Calu3 (cell line): ENCODE measurements at places on chromosomes 3 and 15. TPM values are rescaled to one million over a fixed set of nuclear protein-coding genes. Genes with fewer than 3 reads are reported as not detected.

GRCh38 chr3:1216856-1217255 is 124.0 kb downstream of the CNTN6 start:
- DNase-seq: no peak

GRCh38 chr15:59296181-59296617 is 76.5 kb downstream of the MYO1E start:
- no peak for DNase-seq

DNA sequence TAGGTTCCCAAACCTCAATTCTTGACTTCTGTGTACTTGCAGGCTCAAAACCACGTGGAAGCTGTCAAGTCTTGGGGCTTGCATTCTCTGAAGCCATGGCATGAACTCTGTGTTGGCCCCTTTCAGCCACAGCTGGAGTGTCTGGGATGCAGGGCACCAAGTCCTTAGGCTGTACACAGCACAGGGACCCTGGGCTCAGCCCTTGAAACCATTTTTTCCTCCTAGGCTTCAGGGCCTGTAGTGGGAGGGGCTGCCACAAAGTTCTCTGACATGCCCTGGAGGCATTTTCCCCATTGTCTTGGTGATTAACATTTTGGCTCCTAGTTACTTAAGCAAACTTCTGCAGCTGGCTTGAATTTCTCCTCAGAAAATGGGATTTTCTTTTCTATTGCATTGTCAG is 135.4 kb downstream of the ATG7 start:
- no peak for DNase-seq

- DNase-seq: no peak
Measured at GRCh38 chr15:59154243-59154642, 49.3 kb downstream of the CCNB2 start.

The KCTD6 gene
- total RNA-seq: 10.7 and 11.4 TPM in 2 replicates

The PCSK6 gene
- 4.0 and 5.1 TPM in 2 replicates for total RNA-seq

DNA sequence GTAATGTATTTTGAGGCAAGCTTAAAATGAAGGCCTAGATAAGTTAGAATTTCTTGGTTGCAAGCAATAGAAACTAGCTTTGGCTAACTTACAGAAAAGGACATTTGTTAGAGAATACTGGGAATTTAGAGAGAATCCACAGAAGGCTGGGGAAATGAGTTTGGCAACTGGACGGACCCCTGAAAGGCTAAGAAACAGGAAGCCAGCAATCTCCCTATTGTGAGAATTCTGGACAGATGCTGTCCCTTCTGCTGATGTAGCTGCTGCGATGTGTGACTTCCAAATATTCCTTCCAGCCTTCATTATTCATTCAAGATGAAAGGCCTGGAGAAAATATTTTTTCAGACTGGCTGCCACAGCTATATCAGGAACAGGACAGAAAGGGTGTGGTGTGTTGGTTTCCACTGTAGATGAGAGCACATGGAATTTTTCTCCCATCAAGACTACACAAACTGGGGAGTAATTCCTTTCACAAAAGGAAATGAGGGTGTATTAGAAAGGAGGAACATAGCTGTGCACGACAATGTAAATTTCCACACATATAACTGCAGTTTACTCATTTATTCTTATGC is 213.5 kb downstream of the CPNE4 start:
- no peak for DNase-seq

GRCh38 chr3:24714436-24714835 is 219.8 kb upstream of the THRB start:
- DNase-seq: no peak

GRCh38 chr3:124453189-124453588 is 277.1 kb upstream of the UMPS start:
- DNase-seq: no peak

GRCh38 chr15:66621491-66622467 is 56.0 kb upstream of the LCTL start:
- no peak for DNase-seq

- DNase-seq: peak; percentile 81
Measured at GRCh38 chr15:91055548-91056331, 33.3 kb upstream of the VPS33B start.

The PTH1R gene
- not detected in 2 replicates for total RNA-seq

DNA sequence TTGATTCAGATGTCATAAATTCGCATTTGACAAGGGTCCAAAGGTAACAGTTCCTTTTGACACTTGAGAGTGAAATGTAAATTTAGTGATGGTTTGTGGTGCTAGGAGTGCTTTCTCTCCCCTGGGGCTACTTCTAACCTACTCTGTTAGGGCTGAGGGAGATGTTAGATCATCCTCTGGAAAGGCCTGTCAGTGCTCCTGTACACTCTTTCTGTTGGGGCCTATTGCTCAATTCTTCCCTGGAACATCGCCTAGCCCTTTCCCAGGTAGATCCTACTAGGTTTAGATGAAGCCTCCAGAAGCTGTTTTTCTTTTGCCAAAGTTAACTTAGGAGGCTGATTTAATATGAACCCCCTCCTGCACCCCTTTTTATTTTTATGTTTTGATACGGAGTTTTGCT is 1.4 kb downstream of the PCCB start:
- no peak for DNase-seq

The TP63 gene
- 0.12 TPM in 1 of 2 replicates, not detected in the other for total RNA-seq

DNA sequence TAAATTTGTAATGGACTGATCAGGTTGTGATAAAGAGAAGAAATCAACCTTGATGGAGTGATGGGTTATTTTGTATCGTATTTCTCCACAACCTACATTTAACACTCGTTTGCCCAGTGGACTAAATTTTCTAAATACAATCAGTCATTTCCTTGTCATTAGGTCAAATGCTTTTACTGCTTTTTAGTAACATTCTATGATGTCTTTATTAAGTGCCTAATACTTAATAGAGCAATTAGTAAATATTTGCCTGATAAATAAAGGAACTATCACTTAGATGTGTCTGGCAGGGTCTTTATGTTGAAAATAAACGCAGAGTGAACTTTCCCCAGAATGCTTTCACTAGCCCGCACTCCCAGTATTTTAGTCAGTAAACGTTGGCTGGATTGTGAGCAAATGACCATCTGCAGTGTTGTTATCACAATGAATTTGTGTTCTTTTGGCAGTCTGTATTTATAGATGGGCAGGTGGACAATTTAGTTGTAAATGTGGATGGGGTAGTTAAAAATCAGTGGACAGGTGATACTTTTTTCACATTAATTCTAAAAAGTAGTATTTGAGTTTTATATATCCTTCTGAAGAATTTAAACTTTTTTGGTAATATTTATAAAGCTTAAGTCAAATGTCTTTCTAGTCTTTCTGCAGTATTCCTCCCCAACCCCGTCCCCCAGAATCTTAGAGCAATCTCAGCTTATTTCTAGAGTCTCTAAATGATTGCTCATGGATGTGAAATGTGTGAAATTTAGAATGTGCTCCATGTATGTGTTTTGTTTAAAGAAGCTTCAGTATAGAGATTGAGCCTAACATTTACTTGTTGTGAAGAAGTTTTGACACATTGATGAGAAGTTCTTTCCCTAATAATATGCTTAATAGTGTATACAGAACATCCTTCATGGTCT is 4.9 kb downstream of the USP3 start:
- no peak for DNase-seq

- DNase-seq: no peak
Measured at GRCh38 chr3:64983583-64984359, 296.0 kb upstream of the ADAMTS9 start.
